Tibial nerve (tissue), 4 donors: ENCODE measurements at places on chromosomes 12 and 14.

DNA sequence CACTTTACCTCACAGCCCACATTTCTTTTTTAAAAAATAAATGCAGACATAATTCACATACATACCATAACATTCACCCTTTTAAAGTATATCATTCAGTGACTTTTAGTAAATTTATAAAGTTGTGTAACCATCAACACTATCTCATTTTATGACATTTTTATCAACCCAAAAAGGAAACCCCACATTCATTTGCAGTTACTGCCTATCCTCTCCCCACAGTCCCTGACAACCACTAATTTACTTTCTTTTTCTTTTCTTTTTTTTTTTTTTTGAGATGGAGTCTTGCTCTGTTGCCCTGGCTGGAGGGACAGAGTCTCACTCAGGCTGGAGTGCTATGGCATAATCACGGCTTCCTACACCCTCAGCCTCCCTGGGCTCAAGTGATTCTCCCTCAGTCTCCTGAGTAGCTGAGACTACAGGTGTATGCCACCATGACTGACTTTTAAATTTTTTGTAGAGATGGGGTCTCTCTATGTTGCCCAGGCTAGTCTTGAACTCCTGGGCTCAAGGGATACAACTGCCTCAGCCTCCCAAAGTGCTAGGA is 1.5 kb upstream of the EP400 start:
- DNase-seq: no peak

GRCh38 chr12:54364413-54364812 is at the start of gene GPR84:
Gene GPR84, minus strand, starts transcription at chr12:54364486. Its CDS starts 635 bp downstream, at chr12:54363851.
- DNase-seq: no peak

GRCh38 chr12:9872742-9873141 is 3.6 kb upstream of the CLEC2B start:
- no peak for DNase-seq

- DNase-seq: no peak
Measured at GRCh38 chr14:101239065-101239464, 322.2 kb upstream of the DIO3 start.

DNA sequence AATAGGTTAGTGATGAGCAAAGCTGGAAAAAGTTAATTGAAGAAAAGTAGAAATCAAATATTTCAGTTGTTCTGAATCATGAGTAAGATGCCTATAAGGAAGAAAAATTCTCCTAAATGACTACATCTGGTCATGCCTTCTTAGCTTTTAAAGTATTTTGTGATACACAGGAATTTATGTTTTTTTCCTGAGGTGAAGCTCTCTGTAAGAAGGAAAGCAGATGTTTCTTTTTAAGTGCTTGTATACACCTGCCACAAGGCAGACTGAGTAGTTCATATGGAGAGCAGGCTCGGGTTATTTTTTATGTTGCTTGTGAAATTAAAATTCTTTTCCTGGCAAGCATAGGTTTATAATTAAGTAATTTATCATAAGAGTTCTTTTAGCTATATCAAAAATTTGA is 275.2 kb downstream of the RAD51B start:
- no peak for DNase-seq

DNA sequence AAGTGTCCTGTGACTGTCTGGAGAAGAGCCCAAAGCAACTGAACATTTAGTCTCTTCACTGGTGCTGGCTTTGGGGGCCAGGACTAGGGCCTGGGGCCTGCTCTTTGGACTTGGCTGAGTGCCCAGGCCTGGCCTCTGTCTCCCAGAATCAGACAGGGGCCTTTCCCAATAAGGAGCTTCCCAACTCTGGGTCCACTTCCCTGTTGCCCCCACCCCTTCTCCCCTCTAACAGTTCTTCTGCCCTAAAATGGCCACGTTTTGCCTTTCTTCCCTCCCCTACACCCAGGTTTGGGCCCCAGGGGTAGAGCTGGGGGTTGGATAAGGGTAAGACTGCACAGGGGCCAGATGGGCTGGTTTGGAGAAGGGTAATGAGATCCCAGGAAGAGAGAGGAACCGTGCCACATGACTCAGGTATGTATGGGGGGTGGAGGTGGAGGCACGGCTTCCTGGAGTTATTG is 10.0 kb upstream of the ITGA5 start:
- DNase-seq: no peak

DNA sequence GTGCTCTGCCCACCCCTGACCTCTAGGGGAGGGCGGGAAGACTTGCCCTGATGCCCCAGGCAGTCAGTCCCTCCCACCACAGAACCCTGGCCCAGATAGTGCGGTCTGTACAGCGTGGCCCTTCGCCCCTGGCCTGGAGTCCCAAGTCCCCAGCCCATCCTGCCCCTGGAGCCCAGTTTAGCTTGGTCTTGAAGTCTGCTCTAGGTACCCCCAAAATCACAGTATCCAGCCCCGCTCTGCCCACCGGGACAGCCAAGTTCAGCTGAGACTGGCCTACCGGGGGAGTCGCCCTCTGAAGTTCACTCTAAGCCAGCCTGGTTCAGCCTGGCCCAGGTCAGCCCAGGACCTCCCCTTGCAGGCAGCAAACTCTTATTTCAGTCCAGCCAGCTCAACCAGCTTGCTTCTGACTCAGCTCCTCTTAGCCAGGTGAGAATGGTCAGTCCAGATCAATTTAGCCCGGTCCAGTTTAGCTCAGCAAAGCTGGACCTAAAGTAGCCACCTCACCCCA is 75.9 kb downstream of the TMEM121 start:
- DNase-seq: no peak

DNA sequence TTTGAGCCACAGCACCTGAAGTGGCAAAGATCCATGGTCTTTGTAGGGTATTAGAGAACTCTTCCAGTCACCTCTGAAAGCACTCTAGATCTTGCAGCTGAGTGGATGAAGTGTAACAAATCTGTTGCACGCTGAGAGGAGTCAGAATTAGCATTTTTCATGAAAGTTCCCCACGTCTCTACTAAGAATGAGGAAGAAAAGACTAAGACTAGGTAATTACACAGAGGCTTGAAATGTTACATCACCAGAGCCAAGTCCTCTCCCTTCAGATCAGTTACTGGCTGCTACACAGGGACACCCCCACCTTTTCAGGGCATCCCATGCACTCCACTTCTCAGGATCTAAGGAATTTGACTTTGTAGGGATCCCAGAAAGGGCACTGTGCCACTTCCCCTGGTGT is 98.6 kb upstream of the FKBP4 start:
- DNase-seq: no peak

- no peak for DNase-seq
Measured at GRCh38 chr14:68825729-68826128, 32.9 kb upstream of the ZFP36L1 start.

GRCh38 chr14:68770553-68771286 is 22.1 kb downstream of the ZFP36L1 start:
- DNase-seq: no peak

GRCh38 chr12:108831309-108831991 is 25.9 kb downstream of the SSH1 start:
- no peak for DNase-seq
